SIG-M5 (cell line): ENCODE measurements at places on chromosomes 12 and 14.

DNA sequence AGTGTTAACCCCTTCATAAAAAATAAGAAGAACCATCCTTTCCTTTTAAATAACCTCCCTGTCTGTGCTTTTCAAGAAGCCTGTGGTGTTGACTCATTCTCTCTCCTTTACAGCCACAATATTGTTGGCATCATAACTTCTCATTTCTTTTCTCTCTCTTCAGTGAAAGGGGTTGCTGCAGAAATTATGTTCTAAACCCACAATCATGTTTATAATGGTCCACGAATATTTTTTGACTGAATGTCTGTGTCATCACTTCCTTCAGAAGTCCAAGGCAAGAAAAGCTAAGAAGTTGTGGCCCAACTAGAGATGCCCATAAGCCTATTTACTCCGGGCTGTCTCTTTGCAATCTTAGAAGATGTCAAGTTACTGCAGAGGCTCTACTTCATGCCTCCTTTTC lies 488.3 kb downstream of the APAF1 start:
- DNase-seq: no peak

DNA sequence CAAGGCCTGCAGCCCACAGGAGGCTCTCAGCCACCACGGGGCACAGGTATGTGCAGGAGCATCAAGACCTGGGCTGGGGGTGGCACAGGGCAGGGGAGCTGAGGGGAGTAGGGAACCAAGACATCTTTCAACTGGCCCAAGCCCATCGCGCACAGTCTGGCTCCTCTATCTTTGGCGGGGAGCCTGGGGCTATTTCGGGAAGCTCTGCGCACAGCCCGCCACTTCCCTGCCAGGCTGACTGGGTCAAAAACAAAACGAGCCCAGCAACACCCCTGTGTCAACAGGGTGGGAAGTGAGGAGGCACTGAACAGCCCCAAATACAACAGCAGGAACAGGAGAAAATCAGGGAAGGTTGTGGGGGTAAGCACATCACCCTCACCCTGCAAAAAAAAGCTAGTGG lies 83.9 kb downstream of the ARL6IP4 start:
- DNase-seq: no peak

DNA sequence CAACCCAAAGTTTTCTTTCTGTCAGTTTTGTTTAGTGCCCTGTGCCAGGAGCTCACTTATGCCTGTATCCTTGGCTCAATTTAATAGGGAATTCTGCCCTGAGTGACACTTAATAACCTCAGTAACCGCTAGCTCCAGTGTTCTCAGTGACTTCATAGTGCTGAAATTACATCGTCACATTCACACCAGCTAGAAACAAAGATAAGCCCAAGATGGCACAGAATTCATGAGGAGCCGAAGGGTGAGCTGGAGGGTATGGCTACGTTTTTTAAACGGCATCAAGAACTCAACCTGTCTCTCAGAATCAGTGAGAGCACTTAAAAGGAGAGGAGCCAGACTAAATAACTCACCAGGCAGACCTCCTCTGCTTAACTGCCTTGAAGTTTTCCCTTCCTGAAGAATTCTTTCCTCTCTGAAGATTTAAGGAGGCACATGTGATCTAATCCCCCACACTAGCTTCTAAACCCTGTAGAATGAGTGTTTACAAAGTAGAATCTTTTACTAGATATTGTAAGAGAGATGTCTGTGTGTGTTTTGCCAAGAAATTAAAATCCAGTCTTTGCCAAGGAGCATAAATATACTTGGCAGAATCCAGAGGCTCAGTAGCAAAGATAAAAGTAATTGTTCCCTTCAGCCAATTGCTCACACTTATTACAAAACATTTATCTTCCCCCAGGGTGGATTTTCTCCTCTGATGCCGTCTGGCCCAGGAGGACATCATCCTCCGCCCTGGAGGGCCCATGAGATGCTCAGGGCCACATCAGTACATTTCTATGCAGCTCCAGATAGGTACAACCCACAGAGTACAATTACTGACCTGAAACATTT lies 37.3 kb downstream of the PTGER2 start:
- DNase-seq: no peak

GRCh38 chr14:101118233-101118632 lies 214.7 kb upstream of the RTL1 start:
- no peak for DNase-seq

DNA sequence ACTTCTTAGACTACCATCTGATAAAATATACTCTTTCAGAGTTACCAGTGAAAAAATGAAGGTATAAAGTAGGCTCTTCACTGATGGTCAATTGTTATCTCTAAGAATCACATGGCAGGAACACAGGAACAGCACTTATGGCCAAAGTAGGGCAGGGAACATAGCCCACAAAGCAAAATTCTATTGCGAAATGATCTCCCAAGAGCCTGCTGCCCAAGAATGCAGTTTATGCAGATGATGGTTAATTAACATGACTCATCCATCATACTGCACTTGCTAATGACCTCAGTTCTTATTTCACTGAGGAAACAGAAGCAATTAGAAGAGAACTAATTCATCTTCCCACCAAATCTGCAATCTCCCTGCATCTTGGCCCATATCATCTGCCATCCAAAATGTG lies 133.8 kb downstream of the SLC2A13 start:
- no peak for DNase-seq

DNA sequence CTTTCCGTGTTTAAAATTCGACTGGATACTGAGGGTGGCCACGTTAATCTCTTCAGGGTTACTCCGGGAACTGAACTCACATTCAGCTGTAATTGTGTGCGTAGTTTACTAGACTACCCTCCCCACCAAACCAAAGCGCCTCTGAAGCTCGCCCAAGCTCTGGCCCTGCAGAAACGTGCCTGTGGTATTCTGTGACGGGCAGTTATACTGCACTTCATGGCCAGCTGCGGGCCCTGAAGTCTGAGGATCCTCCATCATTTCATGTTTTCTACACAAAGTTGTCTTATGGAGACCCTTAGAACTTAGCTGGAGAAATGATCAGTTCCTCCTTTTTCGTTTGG lies 688 bp downstream of the ZNF26 start:
- no peak for DNase-seq

- DNase-seq: no peak
Observed at GRCh38 chr12:95440401-95440800, 33.6 kb upstream of the METAP2 start.

DNA sequence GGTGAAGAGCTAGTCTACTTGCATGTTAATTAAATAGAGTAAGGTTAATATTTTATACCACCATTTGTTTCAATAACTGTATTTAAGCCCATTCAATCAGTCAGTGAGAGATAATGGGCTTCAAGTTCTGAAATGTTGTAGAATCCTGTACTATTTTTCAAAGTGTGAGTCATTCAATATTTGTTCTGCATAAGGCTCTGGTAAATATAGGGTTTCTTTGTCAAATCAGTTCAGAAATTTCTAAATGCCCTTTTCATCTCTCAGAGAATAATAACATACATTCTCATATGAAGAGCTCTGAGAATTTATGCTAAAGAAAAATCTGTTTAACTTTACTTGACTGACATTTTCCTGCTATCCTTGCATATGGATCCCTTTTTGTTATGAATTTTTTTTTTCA lies 493.3 kb downstream of the TMTC2 start:
- no peak for DNase-seq

- DNase-seq: no peak
Observed at GRCh38 chr14:63512861-63513260, 30.3 kb downstream of the PPP2R5E start.

DNA sequence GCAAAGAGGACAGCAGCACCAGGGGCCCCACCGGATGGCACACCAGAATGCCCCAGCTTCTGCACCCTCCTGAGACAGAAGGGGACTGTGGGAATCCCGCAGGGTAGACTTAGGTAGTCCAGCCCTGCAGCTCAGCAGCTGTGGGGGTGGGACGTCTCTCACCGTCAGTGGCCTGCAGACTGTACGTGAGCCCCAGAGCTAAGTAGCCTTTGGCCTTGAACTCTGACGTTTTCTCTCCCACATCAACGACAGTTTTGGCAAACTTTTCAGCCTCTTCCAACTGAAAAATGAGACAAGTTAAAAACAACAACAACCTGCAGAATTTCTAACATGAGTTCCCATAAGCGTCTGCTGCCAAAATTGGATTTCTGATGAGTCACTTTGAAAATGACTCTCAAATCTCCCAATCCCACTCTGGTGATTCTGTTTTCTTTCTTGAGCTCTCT lies 161.4 kb downstream of the TTC7B start:
- no peak for DNase-seq

DNA sequence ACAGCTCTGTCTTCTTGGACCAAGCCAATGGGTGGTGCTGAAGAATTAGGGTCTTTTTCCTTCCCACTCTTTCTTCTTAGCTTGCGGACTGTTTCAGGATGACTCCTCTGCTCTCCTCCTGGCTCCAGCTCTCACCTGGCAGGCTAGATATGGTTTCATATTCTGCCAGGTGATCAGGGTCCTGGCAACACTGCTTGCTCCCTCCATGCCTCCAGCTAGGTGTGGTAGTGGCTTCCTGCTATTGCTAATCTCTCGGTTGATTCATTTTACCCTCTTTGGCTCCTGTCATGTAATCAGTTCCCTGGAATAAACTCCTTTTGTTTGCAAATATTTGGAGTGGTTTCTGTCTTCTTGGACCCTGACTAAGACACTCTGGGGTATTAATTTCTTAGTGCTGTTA lies 4.3 kb upstream of the GZMH start:
- DNase-seq: no peak

DNA sequence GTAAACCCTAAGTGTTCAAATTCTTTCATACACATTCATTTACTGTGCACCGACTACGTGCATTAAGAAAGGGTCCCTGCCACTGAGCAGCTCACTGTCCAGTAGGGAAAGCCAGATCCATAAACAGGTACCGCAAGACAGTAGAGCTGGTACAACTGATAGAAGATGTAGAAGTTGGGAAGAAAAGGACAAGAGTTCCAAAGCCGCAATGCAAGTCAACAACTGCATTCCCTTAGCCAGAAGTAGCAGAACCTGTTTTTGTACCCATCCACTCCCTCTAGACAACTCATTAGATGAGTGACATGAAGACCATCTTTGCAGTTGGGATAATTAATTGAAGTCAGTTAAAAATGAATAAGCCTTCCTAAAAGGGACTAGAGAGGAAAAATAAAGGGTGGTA lies 1.3 kb downstream of the SENP1 start:
- DNase-seq: no peak

- DNase-seq: no peak
Observed at GRCh38 chr12:94740601-94741362, 90.4 kb upstream of the TMCC3 start.

DNA sequence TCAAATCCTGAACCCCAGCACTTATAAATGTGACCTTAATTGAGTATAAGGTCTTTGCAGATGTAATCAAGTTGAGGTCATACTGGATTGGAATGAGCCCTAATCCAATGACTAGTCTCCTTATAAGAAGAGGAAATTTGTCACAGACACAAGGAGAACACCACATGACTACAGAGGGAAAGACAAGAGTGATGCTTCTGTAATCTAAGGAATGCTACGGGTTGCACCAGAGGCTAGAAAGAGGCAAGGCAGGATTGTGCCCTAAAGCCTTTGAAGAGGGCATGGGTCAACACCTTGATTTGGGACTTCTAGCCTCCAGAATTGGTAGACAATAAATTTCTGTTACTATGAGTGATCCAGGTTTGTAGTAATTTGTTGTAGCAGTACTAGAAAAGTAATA lies 135.0 kb downstream of the FOXG1 start:
- no peak for DNase-seq

DNA sequence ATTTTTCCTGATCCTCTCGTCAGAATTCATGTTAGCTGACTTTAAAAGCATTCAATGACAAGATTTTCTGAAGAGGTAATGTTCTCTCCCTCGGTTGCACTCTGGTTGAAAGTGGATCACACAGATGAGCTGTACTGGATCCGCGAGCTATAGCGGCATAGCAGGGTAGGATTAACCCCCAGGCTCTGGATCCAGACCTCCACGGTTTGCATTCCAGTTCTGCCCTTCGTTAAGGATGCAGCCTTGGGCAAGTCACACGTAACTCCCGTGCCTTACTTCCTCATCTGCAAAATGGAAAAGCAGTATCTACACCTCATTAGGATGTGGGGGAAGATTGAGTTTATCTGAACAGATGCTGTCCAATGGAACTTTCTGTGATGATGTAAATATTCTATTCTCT lies 13.8 kb downstream of the CCDC92 start:
- no peak for DNase-seq

DNA sequence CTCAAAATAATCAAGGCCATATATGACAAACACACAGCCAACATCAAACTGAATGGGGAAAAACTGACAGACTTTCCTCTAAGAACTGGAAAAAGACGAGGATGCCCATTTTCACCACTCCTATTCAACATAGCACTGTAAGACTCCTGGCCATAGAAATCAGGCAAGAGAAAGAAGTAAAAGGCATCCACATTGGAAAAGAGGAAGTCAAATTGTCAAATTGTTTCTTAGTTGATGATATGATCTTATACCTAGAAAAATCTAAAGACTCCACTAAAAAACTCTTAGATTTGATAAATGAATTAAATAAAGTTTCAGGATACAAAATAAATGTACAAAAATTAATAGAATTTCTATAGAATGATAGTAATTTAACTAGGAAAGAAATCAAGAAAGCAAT lies 11.2 kb downstream of the OR8S1 start:
- DNase-seq: no peak

GRCh38 chr14:32381869-32382268 lies 52.8 kb downstream of the AKAP6 start:
- DNase-seq: no peak
